Activated T-helper 1 cell treated with Interleukin-2 at 50 U/mL for 16 hours (primary cell): ENCODE measurements at places on chromosomes 5 and 9.

DNA sequence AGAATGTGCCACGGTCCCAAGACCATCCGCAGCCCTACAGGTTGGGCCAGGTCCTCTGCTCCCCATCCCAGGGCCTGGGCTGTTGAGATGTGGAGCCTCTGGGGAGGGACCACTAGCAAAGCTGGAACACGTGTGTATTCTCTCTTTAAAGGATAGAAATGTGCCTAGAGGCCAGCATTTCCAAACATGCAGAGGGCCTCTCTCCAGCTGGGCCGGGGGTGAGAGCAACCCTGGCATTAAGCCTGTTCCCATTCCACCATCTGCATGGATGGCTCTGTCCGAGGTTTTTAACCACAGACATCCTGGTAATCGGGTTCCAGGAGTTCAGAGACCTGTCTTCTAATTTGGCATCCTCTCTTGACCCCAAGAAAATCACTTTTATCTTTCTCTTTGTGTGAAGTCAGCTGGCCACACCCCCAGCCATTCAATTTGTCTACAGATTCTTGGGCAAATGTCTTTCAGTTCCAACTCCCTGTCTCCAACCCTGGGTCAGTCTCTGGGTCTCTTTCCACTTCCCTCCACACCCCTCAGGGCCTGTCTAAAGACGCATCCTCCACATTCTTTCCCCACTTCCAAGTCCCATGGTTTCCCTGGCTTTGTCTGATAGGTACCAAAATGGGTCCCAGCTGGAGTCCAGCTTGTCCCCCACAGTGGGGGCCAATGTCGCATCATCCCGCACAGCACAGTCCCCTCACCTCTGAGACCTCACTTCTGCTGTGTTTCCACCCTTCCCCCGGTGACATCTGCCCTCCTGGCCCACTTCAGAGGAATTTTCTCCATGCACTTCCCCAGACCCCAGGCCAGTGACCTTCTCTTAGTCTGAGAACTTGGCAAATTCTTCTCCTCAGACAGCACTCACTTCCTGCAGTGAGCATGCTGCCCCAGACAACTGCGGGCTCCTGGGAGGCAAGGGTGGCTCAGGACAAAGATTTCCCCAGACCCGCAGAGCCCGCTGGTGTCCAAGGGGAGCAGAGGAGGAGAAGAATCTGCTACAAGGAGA lies 56.8 kb downstream of the PTPDC1 start:
- DNase-seq = no peak

GRCh38 chr9:119998614-119999013 lies 581.4 kb downstream of the CDK5RAP2 start:
- no peak for DNase-seq

GRCh38 chr5:32261198-32261597 lies 51.5 kb downstream of the MTMR12 start:
- no peak for DNase-seq

DNA sequence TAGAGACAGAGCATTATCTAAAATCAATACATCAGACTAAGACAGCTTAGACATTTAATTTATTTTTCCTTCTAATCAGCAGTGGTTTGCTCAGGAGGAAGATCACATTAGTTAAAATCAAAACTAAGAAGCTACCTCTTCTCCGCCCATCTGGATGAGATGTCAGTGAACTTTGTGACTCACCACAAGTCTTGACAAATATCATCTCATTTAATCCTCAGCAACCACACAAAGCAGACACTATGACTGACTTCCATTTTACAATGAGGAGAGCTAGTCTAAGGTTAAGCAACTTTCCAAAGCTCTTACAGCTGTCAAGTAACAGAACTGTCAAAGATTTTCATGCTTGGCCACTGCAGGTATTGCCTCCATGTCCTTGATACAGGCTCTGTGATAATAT lies 289.5 kb downstream of the DEPDC1B start:
- DNase-seq = no peak

DNA sequence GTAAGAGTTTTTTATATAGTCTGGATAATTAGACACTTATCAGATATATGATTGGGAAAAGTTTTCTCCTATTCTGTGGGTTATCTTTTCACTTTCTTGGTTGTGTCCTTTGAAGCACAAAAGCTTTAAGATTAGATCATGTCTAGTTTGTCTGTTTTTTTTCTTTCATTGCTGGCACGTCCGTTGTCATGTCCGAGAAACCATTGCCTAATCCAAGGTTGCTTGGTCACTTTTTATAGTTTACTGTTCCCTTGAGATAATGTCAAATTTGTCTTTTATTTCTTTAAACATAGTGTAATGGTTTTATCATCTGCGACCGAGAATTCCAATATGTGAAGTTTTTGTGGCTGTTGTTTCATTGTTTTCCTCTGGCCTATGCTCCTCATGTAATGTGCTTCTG lies 28.8 kb downstream of the GARNL3 start:
- DNase-seq = no peak

DNA sequence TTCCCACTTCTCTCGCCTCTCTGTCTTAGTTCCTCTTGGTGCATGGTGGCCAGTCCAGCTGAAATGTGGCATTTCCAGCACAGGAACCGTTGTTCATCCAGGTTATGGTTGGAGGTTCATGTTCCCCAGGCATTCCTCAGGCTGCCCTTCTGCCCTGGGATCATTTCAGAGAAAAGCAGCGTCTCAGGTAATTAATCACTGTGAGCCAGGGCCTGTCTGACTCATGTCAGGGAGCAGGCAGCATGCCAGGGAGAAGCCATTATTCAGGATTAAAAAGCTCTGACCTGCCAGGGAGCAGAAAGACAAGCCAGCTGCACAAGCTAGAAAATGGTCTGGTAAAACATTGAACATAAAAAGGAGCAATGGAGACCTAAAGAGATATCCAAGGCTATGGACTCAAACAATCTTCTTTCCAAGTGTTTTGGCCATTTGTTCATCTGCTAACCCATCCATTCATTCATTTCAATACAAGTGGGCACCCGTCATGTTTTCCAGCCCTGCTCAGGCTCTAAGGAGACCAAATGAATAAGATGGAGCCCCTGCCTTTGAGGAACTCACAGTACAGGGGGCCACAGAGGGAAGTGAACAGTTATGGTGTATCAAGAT lies 241.4 kb downstream of the DRD1 start:
- DNase-seq = no peak

GRCh38 chr5:148541054-148541835 lies 113.1 kb downstream of the HTR4 start:
- DNase-seq = no peak

DNA sequence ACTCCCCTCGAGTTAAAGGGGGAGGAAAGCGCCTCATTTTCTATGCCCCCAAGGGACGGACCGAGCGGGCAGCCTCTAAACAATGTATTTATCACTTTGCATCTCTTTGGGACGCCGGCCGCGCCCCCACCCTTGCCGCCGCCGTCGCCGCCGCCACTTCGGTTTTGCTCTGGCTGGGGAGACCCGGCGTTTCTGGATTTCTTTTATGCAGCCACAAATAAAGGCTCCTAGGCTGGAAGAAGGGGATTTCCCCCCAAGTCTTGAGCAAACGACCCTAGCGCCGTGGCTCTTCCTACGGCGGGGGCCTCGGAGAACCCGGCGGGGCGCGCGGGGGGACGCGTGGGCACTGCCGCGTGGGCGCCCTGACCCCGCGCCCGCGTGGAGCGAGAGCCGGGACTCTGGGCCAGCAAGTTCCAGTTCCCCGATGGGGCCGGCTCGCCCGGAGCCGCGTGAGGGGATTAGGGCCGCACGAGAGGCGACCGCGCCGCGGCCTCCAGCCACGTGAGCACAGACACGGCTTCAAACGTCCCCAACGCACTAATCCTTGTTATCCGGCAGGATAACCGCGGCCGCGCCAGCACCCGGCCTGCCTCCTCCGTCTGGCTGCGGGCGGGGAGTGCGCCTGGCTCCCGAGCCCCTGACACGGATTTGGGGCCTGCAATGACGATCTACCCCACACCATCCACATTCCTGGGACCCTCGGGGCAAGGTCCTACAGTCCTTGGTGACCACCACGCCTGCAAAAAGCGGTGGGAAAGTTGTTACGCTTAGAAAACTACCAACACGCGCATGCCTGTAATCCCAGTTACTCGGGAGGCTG lies 7.9 kb upstream of the NEUROG1 start:
- no peak for DNase-seq

GRCh38 chr5:139659695-139660101 lies 11.5 kb downstream of the CXXC5 start:
- DNase-seq = no peak

GRCh38 chr9:85599540-85600105 lies 142.1 kb downstream of the AGTPBP1 start:
- no peak for DNase-seq

DNA sequence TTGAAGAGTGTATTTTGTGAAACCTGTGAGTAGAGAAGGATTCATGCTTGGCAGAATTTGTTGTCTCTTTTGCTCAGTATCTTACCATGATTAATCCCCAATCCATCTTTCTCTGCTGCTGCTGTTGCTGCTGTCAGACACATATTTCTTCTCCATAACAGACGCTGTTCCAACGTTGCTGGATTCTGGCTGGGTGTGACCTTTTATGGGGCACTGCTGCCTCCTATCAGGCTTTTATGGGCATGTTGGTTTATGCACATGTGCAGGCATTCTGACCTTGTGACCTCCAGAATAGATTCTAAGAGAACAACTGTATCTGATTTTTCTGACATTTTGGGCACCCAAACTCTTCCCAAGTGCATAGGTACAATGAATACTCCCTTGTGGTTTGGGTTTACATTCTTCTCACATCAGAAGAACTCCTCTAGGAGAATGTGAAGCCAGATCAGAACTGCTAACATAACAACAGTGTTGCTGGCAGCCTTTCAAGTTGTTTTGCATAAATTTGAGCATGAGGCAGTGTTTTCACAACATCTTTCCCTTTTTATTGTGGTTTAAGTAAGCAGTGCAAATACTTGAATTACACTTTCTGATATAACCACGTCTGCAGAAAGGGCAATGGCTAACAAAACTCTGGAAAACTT lies 9.2 kb upstream of the ISL1 start:
- DNase-seq = no peak

DNA sequence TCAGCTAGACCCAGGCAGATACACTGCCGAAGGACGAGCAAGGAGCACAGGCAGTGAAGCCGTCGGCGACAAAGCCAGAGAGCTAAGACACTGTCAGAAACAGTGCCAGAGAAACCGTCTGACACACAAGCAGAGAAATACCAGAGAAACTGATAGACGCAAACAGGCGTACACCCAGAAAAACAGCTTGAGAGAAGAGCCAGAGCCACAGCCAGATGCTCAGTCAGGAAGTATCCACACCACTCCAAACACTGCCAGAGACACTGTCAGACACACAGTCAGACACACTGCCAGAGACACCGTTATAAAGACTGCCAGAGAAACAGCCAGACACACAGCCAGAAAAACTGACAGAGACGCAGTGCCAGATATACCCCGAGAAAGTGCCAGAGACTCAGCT lies 19.1 kb downstream of the CNTFR start:
- no peak for DNase-seq

GRCh38 chr5:79653843-79654242 lies 35.8 kb upstream of the CMYA5 start:
- DNase-seq = no peak

DNA sequence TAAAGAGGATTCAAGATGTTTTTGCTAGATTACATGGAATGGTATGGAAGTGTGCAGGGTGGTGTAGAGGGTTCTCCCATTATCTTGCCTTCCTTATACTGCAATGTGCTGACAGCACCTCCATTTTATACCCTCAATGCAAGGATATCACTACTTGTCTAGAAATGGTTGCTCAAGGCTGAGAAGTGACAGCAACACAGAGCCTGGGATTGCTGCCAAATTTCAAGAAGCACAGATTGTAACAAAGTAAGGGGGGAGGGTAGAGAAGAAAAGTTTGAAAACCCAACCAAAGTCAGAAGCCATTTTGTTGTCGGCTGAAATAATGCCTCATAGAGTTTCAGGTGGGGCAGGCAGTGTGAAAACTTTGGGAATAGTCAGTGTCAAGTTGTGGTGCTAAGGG lies 29.8 kb downstream of the PCDHAC2 start:
- DNase-seq = no peak

DNA sequence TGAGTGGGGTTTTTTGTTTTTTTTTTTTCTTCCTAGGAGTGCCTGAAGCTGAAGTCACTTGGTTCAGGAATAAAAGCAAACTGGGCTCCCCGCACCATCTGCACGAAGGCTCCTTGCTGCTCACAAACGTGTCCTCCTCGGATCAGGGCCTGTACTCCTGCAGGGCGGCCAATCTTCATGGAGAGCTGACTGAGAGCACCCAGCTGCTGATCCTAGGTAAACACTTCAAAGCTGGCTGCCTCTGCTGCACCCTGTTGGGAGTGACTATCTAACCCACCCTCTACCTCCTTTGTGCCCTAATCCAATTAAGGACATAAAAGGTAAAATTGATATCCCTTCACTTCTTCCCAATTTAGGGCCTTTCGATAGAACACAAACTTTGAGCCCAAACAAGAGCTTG lies 206.8 kb downstream of the SAXO1 start:
- no peak for DNase-seq

DNA sequence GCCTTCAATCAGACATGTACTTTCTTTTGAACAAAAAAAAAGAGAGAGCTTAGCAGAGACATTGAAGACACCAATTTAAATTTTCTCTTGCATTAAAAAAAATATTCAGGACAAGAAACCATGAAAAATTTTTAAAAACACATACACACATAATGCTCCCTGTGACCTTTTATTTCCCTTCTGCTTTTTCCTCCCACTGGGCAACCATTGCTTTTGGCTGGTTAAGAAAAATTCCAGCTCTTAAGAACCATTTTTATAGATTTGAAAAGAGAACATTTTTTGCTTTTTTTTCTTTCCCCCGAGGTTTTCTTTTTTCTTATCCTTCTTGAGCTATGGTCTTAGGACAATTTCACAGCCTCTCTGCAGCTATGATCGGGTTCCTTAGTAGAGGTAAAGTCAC lies 6.1 kb upstream of the HMHB1 start:
- DNase-seq = no peak

DNA sequence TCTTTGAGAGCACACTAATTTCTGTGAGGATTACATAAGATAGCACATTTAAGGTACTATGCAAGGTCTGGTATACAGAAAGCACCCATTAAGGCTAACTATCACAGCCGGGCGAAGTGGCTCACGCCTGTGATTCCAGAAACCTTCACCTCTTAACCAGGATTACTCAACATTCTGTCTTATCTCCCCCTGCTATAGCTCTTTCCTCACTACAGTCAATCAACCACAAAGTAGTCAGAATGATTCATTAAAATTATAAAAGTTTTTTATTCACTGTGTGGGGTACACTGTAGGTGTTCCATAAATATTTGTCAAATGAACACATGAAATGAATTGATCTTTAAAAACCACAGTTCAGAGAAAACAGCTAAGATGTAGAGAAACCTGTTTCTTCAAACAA lies 48.7 kb downstream of the CHD1 start:
- no peak for DNase-seq

GRCh38 chr5:137367951-137368350 lies 131.2 kb downstream of the SPOCK1 start:
- DNase-seq = no peak

DNA sequence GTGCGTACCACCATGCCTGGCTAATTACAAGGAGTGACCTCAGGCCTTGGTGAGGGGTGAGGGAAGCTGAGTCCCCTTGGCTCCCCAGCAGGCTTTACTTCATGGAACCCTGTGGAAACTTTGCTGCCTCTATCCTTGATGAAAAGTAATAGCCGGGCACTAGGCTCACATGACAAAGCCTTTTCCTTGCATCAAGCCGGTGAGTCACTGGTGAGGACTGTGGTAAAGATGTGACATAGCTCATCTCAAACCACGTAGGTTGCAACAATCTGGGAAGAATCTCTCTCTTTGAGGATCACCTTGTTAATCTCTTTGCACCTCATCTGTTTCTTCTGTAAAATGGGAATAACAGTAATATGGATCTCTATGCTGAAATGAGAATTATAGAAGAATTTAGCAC lies 116.3 kb upstream of the SLC25A48 start:
- no peak for DNase-seq
